Thymus (tissue), 14 donors: ENCODE measurements at places on chromosomes 7 and 10. TPM values are rescaled to one million over a fixed set of nuclear protein-coding genes. Genes with fewer than 3 reads are reported as not detected.

GRCh38 chr7:105678811-105679495 is 97.7 kb upstream of the EFCAB10 start:
- peak; percentile 44 for DNase-seq

DNA sequence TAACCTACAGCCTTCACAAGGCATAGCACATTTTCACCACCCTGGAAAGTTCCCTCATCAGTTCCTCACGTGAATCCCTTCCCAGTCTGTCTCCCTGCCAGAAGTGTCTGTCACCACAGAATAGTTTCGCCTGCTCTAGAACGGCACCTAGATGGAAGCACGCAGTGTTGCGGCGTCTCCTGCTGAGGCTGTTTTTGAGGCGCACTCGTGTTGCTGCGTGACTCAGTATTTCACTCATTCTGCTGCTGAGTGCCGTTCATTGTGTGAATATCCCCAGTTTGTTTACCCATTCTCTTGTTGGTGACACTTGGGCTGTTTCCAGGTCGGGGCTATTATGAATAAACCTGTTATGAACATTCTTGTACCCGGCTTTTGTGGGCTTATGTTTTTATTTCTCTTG is 12.8 kb downstream of the NOS3 start:
- DNase-seq: no peak

ZMYND11 gene
- total RNA-seq: 30.9 TPM

POLL gene
- 5.4 TPM for total RNA-seq

TRIM73 gene
- total RNA-seq: 1.3 TPM

GRCh38 chr10:72308320-72308987 is 34.7 kb downstream of the DDIT4 start:
- DNase-seq: no peak

HOXA1 gene
- total RNA-seq: 0.28 TPM

NME8 gene
- total RNA-seq: 1.0 TPM

GRCh38 chr7:132123773-132124172 is 452.5 kb downstream of the PLXNA4 start:
- no peak for DNase-seq

- DNase-seq: no peak
Measured at GRCh38 chr10:3631701-3632330, 153.2 kb downstream of the KLF6 start.

NPY4R gene
- 0.05 TPM for total RNA-seq

- no peak for DNase-seq
Measured at GRCh38 chr10:48934672-48935501, 4.8 kb downstream of the LRRC18 start.

DNA sequence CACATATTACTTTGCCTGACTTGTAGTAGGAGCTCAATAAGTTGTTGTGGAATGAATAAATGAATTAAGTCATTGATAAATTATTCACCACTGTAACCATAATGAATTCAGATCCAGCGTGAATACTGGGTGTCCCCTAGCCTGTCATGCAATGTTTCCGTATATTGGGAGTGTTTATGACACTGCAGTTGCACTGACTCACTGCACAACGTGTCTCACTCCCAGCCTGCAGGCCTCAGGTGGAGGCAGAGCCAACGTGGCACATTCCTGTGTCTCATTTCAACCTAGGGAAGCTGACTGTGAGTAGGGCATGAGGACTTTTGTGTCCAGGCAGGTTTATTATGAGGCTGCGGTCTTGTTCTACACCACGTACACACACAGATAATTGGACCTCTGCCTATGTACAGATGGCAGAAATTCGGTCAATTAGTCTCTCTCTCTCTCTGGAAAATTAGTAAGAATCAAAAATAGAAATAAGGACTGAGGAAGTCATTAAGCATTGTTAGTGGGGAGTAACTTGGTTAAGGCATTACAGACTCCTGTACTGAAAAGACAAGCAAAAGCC is 299.1 kb upstream of the IGFBP3 start:
- DNase-seq: no peak

- DNase-seq: no peak
Measured at GRCh38 chr10:44047361-44047760, 337.5 kb downstream of the CXCL12 start.

DNA sequence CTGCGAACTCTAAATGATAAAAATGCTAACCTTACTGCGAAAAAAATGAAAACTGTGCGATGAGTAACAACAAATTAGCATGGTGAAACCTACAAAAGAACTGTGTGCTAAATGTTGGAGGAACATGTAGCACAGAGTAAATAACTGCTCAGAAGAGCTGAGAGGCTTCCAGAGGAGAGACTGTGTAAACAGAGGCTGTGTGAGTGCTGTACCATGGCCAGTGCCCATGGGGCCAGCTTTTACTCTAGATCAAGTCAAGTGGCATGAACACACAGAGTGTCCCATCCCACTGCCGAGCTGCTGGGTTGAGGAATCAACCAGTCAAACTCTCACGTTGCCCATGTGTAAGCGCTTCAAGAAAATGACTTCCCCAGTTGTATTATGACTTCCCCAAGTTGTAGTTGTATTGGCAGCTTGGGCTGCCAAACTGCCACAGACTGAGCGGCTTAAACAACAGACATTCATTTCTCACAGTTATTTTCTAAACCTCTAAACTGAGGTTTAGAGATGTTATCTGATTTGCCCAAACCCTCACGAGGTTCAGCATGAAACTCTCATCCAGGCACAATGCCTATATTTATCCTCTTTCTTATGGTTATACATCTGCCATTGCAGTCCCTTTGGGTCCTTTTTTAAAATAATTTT is 270.7 kb downstream of the ABCA13 start:
- no peak for DNase-seq

- no peak for DNase-seq
Measured at GRCh38 chr7:40541336-40541735, 406.5 kb downstream of the SUGCT start.
